ENCODE measurements at places on chromosomes 5 and 9. TPM values are rescaled to one million over a fixed set of nuclear protein-coding genes. Genes with fewer than 3 reads are reported as not detected.

Gene GRM6
- total RNA-seq: not detected

Gene GLRA1
- not detected for total RNA-seq

Gene PROB1
- 0.03 TPM for total RNA-seq

Gene PDZD2
- total RNA-seq: 0.11 TPM

Gene CORO2A
- 1.6 TPM for total RNA-seq

Gene KIAA0825
- 0.08 TPM for total RNA-seq

Gene PTCD2
- 25.6 TPM for total RNA-seq

Gene CSF2
- total RNA-seq: not detected

DNA sequence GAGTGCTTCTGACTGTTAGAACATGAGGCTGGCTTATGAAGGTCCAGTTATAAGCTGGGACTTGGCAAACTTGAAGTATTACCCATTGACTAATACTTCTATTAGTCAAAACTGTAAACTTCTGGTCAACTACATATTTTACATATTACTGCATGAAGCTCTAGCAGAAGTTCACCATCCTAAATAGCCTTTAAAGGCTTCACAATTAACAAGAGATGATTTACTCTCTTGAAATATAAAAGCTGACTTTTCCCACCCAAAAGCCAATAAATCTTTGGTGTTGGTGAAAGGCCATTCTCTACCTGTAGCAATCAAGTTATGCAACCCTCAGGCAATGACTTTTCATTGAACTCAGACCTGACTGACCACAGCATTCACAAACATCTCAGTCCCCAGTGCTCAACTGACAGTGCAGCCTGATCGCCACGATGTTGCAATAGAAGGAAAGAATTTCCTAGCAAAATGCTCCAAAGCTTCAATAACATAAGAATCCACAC is 345.6 kb downstream of the EBF1 start:
- no peak for DNase-seq

DNA sequence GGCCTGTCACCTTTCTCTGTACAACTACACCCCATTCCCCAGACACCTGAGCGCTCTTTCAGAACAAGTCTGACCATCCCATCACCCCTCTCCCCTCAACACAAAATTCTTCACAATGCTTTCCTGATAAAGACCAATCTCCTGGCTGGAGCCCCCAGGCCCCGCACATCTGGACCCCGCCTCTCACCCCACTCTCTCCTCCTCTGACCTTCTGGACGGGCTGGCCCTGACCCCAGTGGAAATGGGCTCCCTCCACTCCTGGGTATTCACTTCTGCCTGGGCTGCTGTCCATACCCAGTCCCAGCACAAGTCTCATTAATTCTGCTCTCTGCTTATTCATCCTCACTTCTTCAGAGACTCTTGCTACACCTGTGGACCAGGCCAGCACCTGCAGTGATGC is 2.1 kb upstream of the SPOCK1 start:
- no peak for DNase-seq

GRCh38 chr9:6598249-6598725 is 47.2 kb downstream of the GLDC start:
- no peak for DNase-seq

DNA sequence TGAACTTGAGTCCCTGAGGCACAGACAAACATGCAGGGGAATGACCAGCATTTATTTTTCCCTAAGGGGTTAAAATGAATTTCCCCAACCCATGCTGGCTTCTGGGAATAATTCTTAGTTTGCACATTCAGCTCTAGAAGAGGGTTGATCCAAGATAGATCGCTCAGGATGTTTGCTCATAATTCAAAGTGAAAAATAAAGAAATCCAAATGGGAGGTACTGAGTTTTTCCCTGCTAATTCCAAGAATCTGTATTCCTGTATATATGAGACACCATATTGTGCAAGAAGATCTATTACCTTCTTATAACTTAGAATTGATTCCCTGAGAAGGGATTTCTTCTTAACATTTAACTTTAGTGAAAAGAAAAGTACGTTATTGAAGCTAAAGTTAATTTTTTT is 96.2 kb downstream of the VCAN start:
- DNase-seq: no peak

DNA sequence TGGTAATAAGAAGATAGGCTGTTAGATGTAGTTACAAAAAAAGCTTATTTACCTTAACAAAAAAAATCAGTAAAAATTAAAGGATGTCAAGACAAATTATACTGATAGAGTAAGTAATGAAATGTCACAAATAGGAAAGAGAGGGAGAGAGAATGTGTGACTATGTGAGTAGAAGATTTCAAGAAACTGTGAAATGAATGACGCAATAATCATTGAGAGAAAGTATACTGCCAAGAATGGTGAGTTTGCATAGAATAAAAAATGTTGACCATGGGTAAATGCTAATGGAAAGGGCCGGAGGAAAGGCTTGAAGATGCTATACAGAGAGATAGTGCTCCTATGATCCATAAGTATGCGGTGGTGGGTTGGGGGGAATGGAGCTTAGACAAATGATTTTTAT is 100.7 kb downstream of the PTPRD start:
- DNase-seq: no peak

DNA sequence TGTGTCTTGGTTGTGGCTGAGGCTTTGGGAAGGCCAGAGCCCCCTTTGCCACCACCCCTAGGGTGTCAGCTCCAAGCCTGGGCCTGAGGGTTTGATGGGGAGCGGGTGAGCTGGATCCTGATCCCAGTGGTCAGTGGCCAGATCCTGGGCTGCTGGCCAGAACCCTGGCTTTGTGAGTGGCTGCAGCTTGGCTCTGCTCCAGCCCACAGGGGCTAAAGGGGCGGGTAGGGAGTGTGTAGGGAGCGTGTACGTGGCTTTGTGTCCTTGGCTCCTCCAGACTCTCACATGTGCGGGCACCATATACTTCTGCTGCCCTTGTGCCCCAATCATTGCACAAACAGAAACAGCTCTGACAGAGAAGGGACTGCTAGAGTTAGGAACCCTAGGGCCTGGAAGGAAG is 1.2 kb upstream of the IL11RA start:
- no peak for DNase-seq

DNA sequence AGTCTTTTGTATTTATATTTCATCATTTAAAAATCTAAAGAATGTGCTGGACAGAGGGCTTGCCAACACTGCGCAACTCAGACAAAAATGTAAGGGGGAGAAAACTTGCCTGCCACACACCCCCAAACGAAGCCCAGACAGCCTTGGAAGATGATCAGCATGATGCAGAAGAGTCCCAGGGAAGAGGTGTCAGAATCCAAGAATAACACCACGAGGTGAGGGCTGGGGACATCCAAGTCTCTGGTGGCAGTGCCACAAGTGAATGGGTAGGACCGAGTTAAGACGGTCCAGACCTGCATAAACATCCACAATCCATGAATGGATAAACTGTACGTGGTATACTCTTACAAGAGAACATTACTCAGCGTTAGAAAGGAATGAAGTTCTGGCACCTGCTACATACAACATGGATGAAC is 10.4 kb downstream of the EPB41L4B start:
- no peak for DNase-seq

- DNase-seq: no peak
Measured at GRCh38 chr9:8036914-8037524, 237.4 kb upstream of the DMAC1 start.
